GM23338 (cell line): ENCODE measurements at places on chromosomes 1 and 21. TPM values are rescaled to one million over a fixed set of nuclear protein-coding genes. Genes with fewer than 3 reads are reported as not detected.

CELF3 gene
- 0.16 and 0.58 TPM in 2 replicates for polyA plus RNA-seq

MROH7 gene
- not detected in 2 replicates for polyA plus RNA-seq

SPRR1B gene
- not detected in 2 replicates for polyA plus RNA-seq

LCE1D gene
- polyA plus RNA-seq: not detected in 2 replicates

PIK3R3 gene
- 7.3 and 7.5 TPM in 2 replicates for polyA plus RNA-seq

TCEA3 gene
- 0.19 TPM in 1 of 2 replicates, not detected in the other for polyA plus RNA-seq

ARF1 gene
- polyA plus RNA-seq: 292 and 306 TPM in 2 replicates

CAPN8 gene
- polyA plus RNA-seq: not detected in 2 replicates

LCE2C gene
- polyA plus RNA-seq: not detected in 2 replicates

S100B gene
- polyA plus RNA-seq: 0.96 and 0.97 TPM in 2 replicates

PCP4L1 gene
- 1.7 and 2.2 TPM in 2 replicates for polyA plus RNA-seq

CTSS gene
- polyA plus RNA-seq: 0.16 TPM in 1 of 2 replicates, not detected in the other

OR2T29 gene
- not detected in 2 replicates for polyA plus RNA-seq

ADGRB2 gene
- polyA plus RNA-seq: 7.9 and 8.0 TPM in 2 replicates

OR10J1 gene
- polyA plus RNA-seq: not detected in 2 replicates

AADACL4 gene
- polyA plus RNA-seq: not detected in 2 replicates

KRTAP13-2 gene
- polyA plus RNA-seq: not detected in 2 replicates

RIPK4 gene
- polyA plus RNA-seq: 2.5 and 2.7 TPM in 2 replicates

ST6GALNAC3 gene
- polyA plus RNA-seq: 4.7 and 5.5 TPM in 2 replicates

ATP1A2 gene
- polyA plus RNA-seq: 4.9 and 5.2 TPM in 2 replicates

LINGO4 gene
- not detected in 2 replicates for polyA plus RNA-seq

GPR52 gene
- polyA plus RNA-seq: not detected in 2 replicates

ZNF691 gene
- polyA plus RNA-seq: 21.3 and 22.0 TPM in 2 replicates

GNG5 gene
- 674 and 728 TPM in 2 replicates for polyA plus RNA-seq

B3GALT6 gene
- 5.5 and 9.3 TPM in 2 replicates for polyA plus RNA-seq

TMEM51 gene
- polyA plus RNA-seq: 4.0 and 4.7 TPM in 2 replicates

ERVH48-1 gene
- polyA plus RNA-seq: 31.7 and 34.1 TPM in 2 replicates

OR2L5 gene
- polyA plus RNA-seq: not detected in 2 replicates

USH2A gene
- 0.03 and 0.26 TPM in 2 replicates for polyA plus RNA-seq

YARS1 gene
- 132 and 134 TPM in 2 replicates for polyA plus RNA-seq

LCA5L gene
- 0.73 and 1.4 TPM in 2 replicates for polyA plus RNA-seq

UMODL1 gene
- polyA plus RNA-seq: 0.05 TPM in 1 of 2 replicates, not detected in the other

KRTAP19-1 gene
- not detected in 2 replicates for polyA plus RNA-seq

CDC7 gene
- 19.0 and 26.6 TPM in 2 replicates for polyA plus RNA-seq

PPCS gene
- polyA plus RNA-seq: 47.6 and 49.1 TPM in 2 replicates

SLFNL1 gene
- 0.19 and 0.29 TPM in 2 replicates for polyA plus RNA-seq

AMIGO1 gene
- polyA plus RNA-seq: 0.53 and 0.61 TPM in 2 replicates

ZMYND12 gene
- polyA plus RNA-seq: 0.16 and 0.90 TPM in 2 replicates

HLX gene
- not detected in 2 replicates for polyA plus RNA-seq

TARBP1 gene
- polyA plus RNA-seq: 14.9 and 17.4 TPM in 2 replicates

SLAMF9 gene
- polyA plus RNA-seq: not detected in 2 replicates

FLG gene
- not detected in 2 replicates for polyA plus RNA-seq

APCS gene
- polyA plus RNA-seq: not detected in 2 replicates

EFHD2 gene
- 19.3 and 22.8 TPM in 2 replicates for polyA plus RNA-seq

ADORA1 gene
- 0.63 and 1.5 TPM in 2 replicates for polyA plus RNA-seq

LAMC1 gene
- polyA plus RNA-seq: 18.4 and 20.5 TPM in 2 replicates

MIS18A gene
- polyA plus RNA-seq: 126 and 133 TPM in 2 replicates

PROK1 gene
- not detected in 2 replicates for polyA plus RNA-seq
